Stimulated activated CD8-positive, alpha-beta memory T cell treated with anti-CD3 and anti-CD28 coated beads, Interleukin-7, amount 100 ng/mL, for 1 hour (primary cell): ENCODE measurements at places on chromosomes 6 and 20.

GRCh38 chr6:39870950-39871349 is 63.3 kb downstream of the MOCS1 start:
- no peak for DNase-seq

DNA sequence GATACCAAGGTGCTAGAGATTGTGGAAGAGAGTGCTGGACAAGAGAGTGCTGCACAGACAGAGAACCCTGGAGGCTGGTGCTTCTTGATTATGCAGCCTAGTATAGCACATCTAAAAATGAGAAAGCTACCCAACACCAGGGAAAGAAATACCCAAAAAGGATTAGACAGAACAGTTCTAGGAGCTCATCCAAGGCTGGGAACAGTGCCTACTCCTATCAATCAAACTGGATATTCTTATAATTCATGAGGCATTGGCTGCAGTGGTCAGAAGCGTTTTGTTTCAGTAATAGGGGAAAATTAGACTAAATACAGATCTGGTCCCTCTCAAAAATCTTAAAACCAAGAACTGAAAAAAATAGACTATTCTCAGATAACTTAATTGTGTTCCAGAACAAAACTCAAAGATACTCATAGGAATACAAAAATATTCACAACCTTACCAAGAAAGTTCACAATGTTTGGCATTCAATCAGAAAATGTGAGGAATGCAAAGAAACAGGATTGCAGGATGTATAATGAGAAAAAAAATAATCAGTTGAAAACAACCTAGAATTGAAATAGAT is 222.9 kb downstream of the EPHA7 start:
- no peak for DNase-seq

DNA sequence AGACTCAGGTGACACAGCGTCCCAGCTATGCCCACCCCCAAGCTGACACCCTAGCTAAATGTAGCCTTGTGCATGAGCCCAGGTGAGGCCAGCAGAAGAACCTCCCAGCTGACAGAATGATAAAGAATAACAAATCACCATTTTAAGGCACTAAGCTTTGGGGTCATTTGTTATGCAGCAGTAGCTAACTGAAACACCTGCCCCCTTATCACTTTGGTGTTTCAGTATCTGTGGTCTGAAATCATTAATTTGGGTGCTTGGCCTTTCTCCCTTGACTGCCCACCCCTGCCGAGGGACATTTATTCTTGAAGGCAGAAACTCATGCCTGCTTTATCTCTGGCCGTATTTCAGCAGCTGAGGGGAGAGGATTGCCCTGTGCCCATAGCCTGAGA is 30.0 kb downstream of the DACT2 start:
- DNase-seq, result no peak

DNA sequence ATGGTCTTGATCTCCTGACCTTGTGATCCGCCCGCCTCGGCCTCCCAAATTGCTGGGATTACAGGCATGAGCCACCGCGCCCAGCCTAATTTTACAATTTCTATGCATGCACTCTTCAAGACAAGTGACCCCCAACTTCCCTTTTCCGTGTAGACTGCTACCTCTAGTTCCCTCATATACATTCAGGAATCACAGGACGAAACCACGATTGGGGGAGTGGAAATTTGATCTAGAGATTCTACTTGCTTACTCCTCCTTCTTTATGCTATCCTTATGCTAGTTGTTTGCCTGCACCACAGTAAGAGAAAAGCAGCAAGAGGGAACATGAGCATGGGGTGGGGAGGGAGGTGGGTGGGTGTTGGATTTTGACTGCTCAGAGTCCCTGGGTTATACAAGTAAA is 34.9 kb downstream of the OSTM1 start:
- no peak for DNase-seq

- no peak for DNase-seq
Observed at GRCh38 chr6:56764081-56764566, 121.4 kb upstream of the DST start.

DNA sequence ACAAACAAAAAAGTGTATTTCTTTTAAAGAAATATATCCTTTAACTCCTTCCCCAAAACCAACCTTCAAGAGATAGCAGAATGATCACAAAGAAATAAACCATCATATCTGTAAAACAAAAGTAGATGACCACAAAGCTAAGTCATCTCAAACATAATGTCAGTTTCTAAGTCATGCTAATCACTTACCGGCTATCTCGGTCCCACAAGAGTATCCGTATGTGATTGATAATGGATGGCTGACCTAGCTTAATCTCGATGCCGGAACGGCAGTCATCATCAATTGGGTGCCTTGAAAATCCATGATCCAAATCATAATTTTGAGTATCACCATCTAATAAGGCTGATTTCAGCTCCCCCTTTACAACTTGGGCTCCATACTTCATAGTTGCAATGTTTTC is 59.7 kb downstream of the BTBD9 start:
- DNase-seq, result no peak

GRCh38 chr6:168095171-168095691 is 16.2 kb upstream of the FRMD1 start:
- DNase-seq, result no peak

- no peak for DNase-seq
Observed at GRCh38 chr6:130381459-130382380, 15.9 kb downstream of the TMEM200A start.
